Renal pelvis (tissue), 12 donors: ENCODE measurements at places on chromosomes 6 and 20. TPM values are rescaled to one million over a fixed set of nuclear protein-coding genes. Genes with fewer than 3 reads are reported as not detected.

The MEI4 gene
- polyA plus RNA-seq, result 1.6 TPM

The FRS3 gene
- polyA plus RNA-seq, result 6.0 TPM

The SCRT2 gene
- polyA plus RNA-seq, result not detected

The TRMT6 gene
- polyA plus RNA-seq, result 18.4 TPM

The WFDC10B gene
- not detected for polyA plus RNA-seq

The HSPA1L gene
- polyA plus RNA-seq, result 4.6 TPM

The KCNK17 gene
- 0.09 TPM for polyA plus RNA-seq

The PSORS1C2 gene
- polyA plus RNA-seq, result 0.10 TPM

The FERMT1 gene
- 5.4 TPM for polyA plus RNA-seq

The LST1 gene
- 5.1 TPM for polyA plus RNA-seq

The XKR7 gene
- 0.25 TPM for polyA plus RNA-seq

The TBC1D32 gene
- polyA plus RNA-seq, result 15.1 TPM

The LBP gene
- not detected for polyA plus RNA-seq

The CALHM4 gene
- 0.43 TPM for polyA plus RNA-seq

The MMP24 gene
- polyA plus RNA-seq, result 1.8 TPM

The PRRT1 gene
- polyA plus RNA-seq, result 3.9 TPM

The TRAPPC3L gene
- 0.35 TPM for polyA plus RNA-seq

The BIRC7 gene
- polyA plus RNA-seq, result 1.3 TPM

The WASF1 gene
- polyA plus RNA-seq, result 49.0 TPM

The ADGB gene
- polyA plus RNA-seq, result 0.95 TPM

The TPD52L1 gene
- polyA plus RNA-seq, result 95.6 TPM

The SLC35D3 gene
- 0.19 TPM for polyA plus RNA-seq

The OR2H1 gene
- polyA plus RNA-seq, result not detected
